ENCODE measurements at places on chromosomes 6 and 20.

GRCh38 chr6:85360794-85361642 lies 88.9 kb upstream of the NT5E start:
- peak; percentile 90 for DNase-seq

- no peak for DNase-seq
Measured at GRCh38 chr20:43959079-43959919, 44.6 kb downstream of the TOX2 start.

DNA sequence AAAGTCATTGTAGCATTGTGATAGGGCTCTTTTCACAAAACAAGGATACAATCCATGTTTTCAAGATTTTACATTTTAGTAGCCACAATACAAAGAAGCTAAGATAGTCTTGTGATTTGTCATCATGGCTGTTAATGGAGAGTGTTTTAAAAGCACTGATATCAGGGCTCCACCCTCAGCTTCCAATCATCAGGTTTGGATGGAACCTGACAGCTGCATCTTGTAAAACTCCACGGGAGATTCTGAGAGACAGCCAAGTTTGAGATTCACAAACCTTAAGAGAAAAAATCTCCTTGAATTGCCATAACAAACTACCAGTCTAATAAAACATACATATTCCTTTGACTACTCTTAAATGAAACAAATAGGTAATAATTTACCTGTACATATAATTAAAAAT lies 280.2 kb downstream of the ESR1 start:
- DNase-seq: no peak

DNA sequence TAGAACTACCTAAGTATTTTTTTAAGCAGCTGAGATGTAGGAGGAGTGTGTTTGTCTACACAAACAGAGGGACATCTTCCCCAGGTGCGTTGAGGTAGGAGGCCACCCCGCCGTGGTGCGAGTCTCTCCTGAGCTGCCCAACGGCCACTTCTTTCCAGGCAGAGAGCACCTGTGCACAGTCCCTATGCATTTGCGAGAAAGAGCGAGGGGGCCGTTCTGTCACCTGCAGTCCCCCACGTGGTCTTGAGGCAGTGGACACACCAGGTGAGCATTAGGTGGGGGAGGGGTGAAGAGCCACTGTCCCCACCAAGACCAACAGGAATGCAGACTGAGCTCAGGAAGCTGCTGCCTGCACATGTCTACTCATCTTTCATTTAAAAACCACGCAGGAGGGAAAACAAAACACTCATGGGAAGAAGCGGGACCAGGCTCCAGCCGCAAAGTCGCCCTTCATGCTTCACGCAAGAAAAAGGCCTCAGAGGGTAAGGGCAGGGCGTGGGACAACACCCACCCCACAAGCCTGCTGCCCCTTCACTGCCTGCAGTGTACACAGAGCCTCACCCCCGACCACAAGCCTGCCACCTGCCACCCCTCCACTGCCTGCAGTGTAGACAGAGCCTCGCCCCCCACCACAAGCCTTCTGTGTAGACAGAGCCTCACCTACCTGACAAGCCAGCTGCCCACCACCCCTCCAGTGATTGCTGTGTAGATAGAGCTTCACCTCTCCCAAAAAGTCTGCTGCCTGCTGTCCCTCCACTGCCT lies 142.0 kb downstream of the DLL1 start:
- no peak for DNase-seq

DNA sequence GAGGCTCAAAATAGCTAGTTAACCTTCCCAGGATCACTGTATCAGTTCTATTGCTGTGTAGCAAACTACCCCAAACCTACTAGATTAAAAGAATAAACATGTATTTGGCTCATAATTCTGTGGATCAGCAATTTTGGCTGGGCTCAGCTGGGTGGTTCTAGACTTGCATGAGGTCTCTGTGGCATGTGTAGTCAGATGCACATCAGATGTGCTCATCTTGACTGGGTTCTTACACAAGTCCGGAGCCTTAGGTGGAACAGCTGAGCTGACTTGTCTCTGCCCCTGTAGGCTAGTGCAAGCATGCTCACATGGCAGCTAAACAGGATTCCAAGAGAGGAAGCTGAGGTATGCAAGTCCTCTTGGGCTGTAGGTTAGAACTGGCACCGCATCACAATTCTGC lies 173.2 kb upstream of the PRND start:
- no peak for DNase-seq

Measured in skeletal muscle cell (primary cell).